NCI-H774 (cell line): ENCODE measurements at places on chromosomes 4 and X.

GRCh38 chr4:175369087-175369486 is 443.0 kb downstream of the GPM6A start:
- DNase-seq, result no peak

DNA sequence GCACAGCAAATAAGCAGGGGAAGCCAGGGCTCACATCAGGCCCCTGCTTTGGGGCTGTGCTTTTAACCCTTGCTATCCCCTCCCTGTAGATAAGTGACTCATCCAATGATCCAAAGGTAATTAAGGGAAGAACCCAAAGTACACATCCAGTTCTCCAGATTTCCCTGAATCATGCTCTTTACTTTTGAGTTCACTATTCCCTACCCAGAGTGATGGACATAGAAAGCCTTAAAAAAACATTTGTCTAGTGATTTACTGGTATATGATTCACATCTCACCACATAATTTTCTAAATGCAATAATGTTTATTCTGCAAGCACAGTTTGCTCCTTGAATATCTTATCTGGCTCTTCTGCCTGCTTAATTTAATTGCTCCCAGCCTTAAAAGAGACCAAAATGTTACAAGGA is 136.2 kb downstream of the PPP3CA start:
- no peak for DNase-seq

- no peak for DNase-seq
These were observed 15.7 kb upstream of the RNF128 start for GRCh38 chrX:106710771-106711170.

GRCh38 chr4:123804196-123804721 is 407.7 kb downstream of the SPRY1 start:
- DNase-seq, result no peak
